ENCODE measurements at places on chromosomes 16 and 17. TPM values are rescaled to one million over a fixed set of nuclear protein-coding genes. Genes with fewer than 3 reads are reported as not detected.
A peak's percentile ranks its signal among the peaks of the same experiment; 100 is the strongest.

SLC25A11 gene
- 57.3 TPM for total RNA-seq

DNA sequence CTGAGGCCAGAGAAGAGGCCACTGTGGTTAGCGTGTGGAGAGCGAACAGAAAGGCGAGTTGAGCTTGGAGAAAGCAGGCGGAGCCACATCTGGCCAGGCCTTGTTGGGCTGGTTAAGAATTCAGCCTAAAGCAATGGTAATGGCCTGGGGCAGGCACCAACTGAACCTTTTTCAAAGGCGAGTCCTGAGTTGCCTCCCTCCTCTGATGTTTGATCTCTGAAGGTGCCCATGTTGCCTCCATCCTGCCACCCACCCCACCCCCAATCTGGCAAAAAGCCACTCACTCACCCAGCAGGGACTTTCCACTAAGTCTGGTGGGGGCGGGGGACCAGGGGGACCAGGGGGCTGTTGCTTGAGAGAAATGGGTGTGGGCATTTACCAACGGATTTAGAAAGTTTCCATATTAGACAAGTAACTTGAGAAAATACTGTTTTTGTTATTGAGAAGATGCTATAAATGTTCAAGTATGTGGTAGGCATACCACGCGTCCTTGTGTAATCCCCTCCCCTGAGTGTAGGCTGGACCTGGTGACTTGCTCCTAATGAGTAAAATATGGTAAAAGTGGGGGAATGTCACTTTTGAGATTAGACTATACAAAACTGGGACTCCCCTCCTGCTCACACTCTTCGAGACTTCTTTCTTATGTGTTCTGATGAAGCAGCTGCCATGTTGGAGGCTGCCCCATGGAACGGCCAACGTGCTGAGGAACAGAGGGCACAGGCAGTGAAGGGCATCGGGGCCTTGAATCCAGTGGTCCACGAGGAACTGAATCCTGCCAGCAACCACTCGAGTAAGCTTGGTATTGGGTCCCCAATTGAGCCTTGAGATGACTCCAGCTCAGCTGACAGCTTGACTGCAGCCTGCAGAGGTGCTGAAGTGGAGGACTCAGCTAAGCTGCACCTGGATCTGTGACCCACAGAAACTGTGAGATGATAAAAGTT is 29.9 kb upstream of the TNS4 start:
- DNase-seq, result no peak

DNA sequence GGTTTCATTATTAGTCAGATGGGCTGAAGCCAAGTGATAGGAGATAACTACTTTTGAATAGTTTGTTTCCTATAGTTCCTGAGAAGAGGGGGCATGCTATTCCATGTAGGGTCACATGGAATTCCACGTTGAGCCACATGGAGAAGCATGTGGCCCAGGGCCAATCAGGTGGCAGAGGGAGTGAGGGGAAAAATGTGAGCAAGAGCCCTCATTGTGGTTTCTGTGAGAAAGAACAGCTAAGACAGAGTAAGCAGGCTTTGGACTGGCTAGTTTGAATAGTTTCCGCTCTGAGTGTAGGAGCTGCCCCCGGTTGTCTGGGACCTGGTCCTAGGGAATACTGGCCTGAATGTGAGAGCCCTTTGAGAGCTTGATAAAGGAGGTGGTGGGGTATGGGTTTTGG is 69.9 kb upstream of the CNTNAP4 start:
- DNase-seq, result no peak

GRCh38 chr16:61432421-61432820 is 603.8 kb downstream of the CDH8 start:
- DNase-seq, result no peak

EXOC3L1 gene
- total RNA-seq, result 33.8 TPM

- DNase-seq, result no peak
Measured at GRCh38 chr16:10312008-10312407, 73.9 kb upstream of the ATF7IP2 start.

DNA sequence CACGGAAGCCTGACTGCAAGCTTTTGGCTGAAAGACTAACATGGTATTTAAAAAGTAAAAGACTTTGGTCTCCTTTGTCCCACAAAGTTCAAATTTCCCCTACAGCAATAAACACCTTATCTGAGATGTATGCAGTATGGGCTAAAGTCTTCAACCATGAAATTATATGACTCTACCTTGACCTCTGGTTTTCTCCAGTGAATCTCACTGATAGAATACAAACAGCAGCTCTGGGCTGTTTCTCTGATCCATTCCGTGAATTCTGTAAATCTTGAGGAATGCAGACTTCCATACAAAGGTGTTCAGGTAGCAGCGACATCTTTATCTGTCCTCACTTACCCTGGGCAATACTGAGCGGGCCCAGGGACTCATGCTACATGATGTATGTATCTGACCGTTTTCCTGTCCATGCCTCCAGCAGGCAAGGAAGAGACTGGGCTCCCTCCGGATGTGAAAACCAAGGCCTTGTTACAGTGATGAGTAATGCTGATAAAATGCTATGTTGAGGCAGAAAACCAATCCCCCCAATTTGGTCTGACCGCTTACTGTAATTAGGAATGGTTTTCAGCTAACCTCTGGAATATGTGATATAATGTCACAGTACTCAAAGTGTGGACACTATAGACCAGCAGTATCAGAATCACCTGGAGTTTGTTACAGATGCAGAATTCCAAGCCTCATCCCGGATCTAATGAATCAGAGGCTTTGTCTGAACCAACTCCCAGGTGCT is 589.8 kb downstream of the HS3ST4 start:
- no peak for DNase-seq

DNA sequence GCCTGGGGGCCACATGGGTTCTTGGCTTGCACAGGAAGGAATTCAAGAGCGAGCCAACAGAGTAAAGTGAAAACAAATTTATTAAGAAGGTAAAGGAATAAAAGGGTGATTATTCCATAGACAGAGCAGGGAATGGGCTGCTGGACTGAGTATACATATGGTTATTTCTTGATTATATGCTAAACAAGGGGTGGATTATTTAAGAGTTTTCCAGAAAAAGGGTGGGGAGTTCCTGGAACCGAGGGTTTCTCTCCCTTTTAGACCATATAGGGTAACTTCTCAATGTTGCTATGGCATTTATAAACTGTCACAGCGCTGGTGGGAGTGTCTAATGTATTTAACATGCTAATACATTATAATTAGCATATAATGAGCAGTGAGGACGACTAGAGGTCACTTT is 2.0 kb downstream of the MMP2 start:
- DNase-seq, result no peak

GRCh38 chr16:30992931-30993816 is 8.2 kb downstream of the HSD3B7 start:
- DNase-seq, result no peak

C16orf74 gene
- 9.8 TPM for total RNA-seq

DNA sequence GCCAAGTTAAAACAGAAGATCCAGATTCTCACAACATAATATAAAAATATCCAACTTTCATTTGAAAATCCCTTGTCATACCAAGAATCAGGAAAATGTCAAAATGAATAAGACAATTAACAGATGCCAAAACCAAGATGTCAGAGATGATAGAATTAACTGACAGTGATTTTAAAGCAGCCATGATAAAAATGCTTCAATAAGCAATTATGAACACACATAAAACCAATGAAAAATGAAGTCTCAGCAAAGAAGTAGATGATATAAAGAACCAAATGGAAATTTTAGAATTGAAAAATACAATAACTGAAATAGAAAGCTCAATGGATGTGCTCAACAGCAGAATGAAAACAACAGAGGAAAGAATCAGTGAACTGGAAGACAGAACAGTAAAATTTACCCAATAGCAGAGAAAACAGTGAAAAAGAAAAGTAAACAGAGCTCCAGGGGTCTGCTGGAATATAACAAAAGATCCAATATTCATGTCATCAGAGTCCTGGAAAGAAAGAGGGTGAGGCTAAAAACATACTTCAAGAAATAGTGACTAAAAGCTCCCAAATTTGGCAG is 35.1 kb downstream of the SHCBP1 start:
- DNase-seq, result no peak

DNA sequence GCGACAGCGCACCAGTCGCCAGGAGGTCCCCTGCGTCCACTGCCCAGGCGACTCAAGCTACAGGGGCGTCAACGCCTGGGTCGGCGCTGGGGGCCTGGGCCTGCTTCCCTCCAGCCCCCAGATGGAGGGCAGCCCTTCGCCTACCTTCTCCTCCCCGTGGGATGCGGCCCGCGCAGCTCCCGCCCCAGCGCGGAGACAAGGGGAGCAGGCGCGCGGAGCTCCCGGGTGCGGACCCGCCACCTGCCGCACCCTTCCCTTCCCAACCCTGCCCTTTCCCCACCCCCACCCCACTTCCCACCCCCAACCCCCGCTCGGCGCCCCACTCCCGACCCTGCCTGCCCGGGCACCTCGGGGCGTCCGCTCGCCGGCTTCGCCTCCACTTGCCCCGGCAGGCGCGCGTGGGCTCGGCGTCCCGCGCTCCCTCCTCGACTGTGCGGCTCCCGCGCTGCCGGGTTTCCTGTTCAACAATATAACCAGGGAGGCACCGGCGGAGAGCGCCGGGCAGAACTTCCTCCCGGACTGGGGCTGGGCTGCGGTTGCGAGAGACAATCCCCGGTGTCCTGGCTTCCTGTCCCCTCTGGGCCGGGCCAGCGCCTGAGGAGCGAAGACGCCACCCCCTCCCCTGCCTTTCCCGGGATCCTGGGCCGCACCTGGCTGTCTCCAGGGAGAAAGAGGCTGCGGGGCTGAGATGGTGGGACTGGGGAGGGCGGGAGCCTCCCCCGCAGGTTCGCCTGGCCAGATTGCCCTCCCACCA is at the start of gene ARHGAP27:
TSS of gene ARHGAP27 (minus strand) at position 466 of the 754 bp plus-strand sequence. CDS start 2,591 bp downstream, outside the sequence.
- DNase-seq, result peak; percentile 76

GRCh38 chr17:67891481-67892119 is 66.3 kb downstream of the BPTF start:
- DNase-seq, result peak; percentile 8

DNA sequence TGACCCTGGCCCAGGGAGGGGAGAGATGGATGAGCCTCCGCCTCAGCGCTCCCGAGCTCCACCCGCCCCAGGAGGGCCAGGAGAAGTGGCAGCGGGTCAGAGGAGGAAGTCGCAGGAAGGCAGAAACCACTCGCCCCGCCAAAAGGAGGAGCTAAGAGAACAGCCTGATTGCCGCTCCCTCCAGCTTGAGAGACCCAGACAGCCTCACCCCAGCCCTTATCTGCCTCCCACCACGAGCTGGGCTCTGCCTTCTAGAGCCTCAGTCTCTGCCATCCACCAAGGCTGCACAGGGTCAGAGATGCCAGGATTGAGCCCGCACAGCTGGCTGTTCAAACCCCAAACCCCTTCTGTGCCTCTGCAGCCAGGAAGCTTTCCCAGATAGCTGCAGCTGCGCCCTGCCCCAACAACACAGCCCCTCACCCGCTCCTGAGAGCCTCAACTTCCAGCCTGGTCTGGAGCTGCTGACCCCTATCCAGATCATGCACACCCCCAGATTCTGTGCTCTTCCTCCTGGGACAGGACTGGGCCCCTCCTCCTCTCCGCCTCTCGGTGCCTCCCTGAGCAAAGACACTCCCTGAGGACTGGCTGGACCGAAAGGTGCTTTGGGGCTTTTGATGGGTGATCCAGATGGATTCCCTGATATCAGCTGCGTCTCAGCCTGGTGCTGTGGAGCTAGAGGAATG is 1.0 kb upstream of the ATP2A3 start:
- no peak for DNase-seq

DNA sequence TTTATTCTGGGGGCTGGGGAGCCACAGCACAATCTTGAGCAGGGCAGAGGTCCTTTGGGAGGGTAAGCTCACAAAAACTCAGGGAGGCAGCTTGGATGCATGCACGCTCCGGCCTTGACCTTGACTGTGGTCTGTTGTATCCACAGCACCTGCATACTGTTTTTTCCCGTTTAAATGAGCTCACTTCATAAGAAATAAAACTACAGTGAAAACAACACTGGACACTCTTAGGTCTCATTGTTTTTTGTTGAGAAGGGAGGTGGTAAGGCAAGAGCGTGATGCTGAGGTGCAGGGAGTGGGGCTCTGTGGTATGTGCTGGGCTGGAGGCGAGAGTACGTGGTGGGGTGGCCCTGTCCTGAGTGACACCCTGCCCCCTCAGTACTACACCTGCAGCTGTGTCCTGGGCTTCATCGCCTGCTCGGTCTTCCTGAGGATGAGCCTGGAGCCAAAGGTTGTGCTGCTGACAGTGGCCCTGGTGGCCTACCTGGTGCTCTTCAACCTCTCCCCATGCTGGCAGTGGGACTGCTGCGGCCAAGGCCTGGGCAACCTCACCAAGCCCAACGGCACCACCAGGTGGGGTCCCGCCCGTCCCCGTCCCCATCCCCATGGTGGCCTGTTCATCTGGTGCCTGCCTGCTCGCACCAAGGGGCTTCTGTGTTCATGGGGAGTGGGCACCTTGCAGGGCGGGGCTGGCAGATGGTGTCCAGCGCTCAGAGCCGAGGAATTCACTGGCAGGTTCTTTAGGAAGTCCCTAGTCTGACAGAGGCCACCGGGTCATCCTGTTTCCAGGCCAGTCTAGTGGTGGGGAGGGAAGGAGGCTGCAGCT is 44.2 kb downstream of the ADCY7 start:
- no peak for DNase-seq

DNA sequence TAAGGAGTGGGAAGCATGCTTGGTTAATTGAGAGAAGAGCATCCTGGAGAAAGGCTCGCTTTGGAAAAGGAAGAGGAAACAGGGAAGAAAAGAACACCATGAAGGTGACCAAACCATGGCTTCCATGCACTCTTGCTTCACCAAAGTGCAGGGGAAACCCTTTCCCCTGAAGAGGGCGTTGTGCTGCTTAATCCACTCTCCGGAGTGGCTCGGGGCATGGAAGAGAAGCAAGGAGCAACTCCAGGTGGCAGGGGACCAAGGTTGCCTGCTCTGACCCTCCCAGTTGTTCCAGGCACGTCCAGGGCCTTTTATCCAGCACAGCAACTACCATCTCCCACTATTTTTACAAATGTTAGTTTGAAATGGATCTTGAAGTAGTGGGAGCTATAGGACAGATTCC is 108.1 kb downstream of the STX8 start:
- no peak for DNase-seq

ACSM5 gene
- 0.60 TPM for total RNA-seq

DNA sequence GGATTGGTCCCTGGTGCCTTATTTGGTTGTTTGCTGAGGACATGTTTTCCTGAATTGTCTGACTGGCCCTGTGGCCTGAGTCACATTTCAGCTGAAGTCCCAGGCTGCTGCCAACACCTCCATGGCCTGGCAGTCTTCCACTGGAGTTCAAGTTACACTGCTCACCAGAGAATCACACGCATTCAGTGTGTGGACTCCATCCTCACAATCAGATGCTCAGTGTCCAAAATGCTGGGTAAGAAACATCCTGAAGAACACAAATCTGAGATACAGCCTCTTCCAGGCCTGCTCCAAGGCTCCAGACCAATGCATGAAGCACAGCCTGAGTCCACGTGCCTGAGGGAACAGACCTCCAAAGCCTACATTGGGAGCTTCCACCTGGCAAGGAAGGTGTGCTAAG is 19.2 kb downstream of the CD300LB start:
- DNase-seq, result no peak

GRCh38 chr17:75124041-75124818 is 7.3 kb downstream of the NT5C start:
- peak; percentile 84 for DNase-seq

All from lung microvascular endothelial cell (primary cell).